ENCODE measurements at places on chromosomes 11 and 22. TPM values are rescaled to one million over a fixed set of nuclear protein-coding genes. Genes with fewer than 3 reads are reported as not detected.

- H3K4me3 ChIP-seq, result no peak overlapping the region
- H3K36me3 ChIP-seq, result no peaks in the 10 kb centered on the region
- H3K4me1 ChIP-seq, result no peaks in the 10 kb centered on the region
- H3K27me3 ChIP-seq, result no peaks in the 10 kb centered on the region
- no peak for DNase-seq
Observed at GRCh38 chr22:47221840-47222615, 459.6 kb downstream of the TBC1D22A start.

DNA sequence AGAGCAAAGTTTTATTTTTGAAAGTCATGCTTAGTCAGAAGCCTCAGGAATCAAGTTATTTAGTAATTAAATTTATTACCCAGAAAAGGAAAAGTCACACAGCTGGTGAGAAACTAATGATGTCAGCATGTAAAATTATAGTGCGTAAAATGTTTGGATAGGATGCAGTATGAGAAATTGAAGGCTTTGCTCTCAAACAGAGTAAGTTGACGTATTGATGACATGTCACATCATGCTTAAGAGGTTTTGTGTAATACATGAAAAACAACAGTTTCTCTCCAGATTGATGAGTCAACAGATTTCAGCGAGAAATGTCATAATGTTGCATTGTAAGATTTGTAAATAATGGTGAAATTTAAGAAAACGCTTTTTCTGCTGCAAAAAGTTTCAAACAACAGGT lies 769.8 kb downstream of the METTL15 start:
- no peaks in the 10 kb centered on the region for H3K4me1 ChIP-seq
- H3K27me3 ChIP-seq, result no peaks in the 10 kb centered on the region
- no peak overlapping the region for H3K4me3 ChIP-seq
- DNase-seq, result no peak

DNA sequence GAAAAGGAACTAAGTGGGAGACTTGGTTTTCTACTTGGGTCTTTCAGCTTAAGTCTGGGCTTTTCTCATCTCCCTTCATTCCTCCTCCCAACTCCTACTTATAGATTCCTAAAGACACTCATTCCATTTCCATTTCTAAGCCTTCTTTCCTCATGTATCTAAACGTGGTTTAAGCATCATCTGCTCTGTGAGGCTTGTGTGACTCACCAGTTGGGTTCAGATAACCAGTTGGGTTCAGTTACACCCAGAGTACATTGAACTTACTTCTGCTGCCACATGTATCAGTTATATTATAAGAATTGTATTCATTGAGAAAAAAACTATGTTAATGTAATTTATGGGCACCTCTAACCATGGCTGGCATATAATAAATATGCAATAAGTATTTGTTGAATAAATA lies 831.2 kb upstream of the CCDC90B start:
- H3K27ac ChIP-seq, result no peak overlapping the region
- H3K4me3 ChIP-seq, result no peak overlapping the region
- no peaks in the 10 kb centered on the region for H3K4me1 ChIP-seq
- no peaks in the 10 kb centered on the region for H3K36me3 ChIP-seq

GRCh38 chr11:77303328-77303727 lies 1.8 kb upstream of the GDPD4 start:
- H3K27me3 ChIP-seq, result no peaks in the 10 kb centered on the region
- no peaks in the 10 kb centered on the region for H3K4me1 ChIP-seq
- H3K36me3 ChIP-seq, result no peaks in the 10 kb centered on the region
- H3K4me3 ChIP-seq, result no peak overlapping the region
- no peak overlapping the region for H3K27ac ChIP-seq
- DNase-seq, result no peak

EPS8L2 gene
- 75.9 TPM for total RNA-seq

DCHS1 gene
- total RNA-seq, result 62.3 TPM

- H3K36me3 ChIP-seq, result no peaks in the 10 kb centered on the region
- no peaks in the 10 kb centered on the region for H3K4me1 ChIP-seq
- H3K4me3 ChIP-seq, result no peak overlapping the region
- no peak overlapping the region for H3K27ac ChIP-seq
- no peak for DNase-seq
Observed at GRCh38 chr22:29195964-29196666, 9.6 kb upstream of the EMID1 start.

- H3K4me1 ChIP-seq, result no peaks in the 10 kb centered on the region
- DNase-seq, result no peak
- no peaks in the 10 kb centered on the region for H3K36me3 ChIP-seq
- no peaks in the 10 kb centered on the region for H3K27me3 ChIP-seq
- H3K27ac ChIP-seq, result no peak overlapping the region
Observed at GRCh38 chr11:116234989-116235568, 537.7 kb downstream of the BUD13 start.
